Right ventricle myocardium superior (tissue), 1 donor: ENCODE measurements at places on chromosomes 6 and 20. TPM values are rescaled to one million over a fixed set of nuclear protein-coding genes. Genes with fewer than 3 reads are reported as not detected.

The LTB gene
- not detected for total RNA-seq

The OR2J3 gene
- not detected for total RNA-seq

The EPHA7 gene
- 2.4 TPM for total RNA-seq

GRCh38 chr6:167717867-167718266 is 108.8 kb upstream of the AFDN start:
- no peak for DNase-seq

DNA sequence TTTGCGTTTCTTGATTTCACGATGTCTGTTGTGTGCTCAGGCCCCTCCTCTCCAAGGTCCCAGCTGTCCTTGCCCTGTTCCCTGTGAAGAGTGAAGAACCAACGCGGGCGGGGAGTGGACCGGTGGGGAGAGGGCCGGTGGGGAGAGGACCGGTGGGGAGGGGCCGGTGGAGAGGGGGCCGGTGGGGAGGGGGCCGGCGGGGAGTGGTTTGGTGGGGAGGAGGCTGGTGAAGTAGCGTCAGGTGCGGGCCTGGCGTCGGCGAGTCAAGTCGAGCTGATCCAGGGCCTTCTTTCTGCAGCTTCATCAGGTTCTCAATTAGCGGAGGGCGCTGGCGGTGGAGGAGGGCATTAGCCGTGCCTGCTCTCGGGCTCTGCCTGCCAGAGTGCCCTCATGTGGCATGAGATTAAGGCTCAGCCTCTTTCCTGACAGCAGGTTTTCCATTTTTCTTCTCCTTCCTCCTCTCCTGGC is 21.2 kb upstream of the BHLHE23 start:
- peak; percentile 39 for DNase-seq

GRCh38 chr6:169273511-169273910 is 19.9 kb upstream of the THBS2 start:
- DNase-seq: no peak

GRCh38 chr6:142361779-142362750 is 60.3 kb downstream of the ADGRG6 start:
- no peak for DNase-seq

- DNase-seq: peak; percentile 80
Measured at GRCh38 chr20:5788385-5788895, 38.2 kb downstream of the SHLD1 start.
